CD4-positive, alpha-beta T cell treated with Interleukin-1 beta for 1 hour (primary cell): ENCODE measurements at places on chromosomes 3 and 15.

GRCh38 chr3:112333381-112334317, 693 bp downstream of the CD200 start:
- no peak for DNase-seq

DNA sequence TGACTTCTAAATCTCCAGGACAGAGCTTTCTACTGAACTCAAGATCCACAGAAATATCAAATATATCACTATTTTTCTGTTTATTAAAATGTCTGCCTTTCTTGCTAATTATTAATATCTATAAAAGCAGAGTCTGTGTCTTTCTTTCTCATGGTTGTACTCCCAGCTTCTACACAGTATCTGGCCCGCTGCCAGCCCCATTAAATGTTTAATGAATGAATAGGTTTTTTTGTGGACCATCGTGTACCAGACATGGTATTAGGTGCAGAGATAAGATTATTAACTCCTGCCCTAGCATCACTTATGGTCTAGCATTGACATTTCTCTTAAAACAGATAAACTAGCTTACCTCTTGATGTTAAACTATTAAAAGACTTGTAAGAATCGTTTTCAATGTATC, 111.4 kb upstream of the RBMS3 start:
- DNase-seq = no peak

GRCh38 chr3:163939926-163940325, 1138.4 kb downstream of the SI start:
- DNase-seq = no peak

DNA sequence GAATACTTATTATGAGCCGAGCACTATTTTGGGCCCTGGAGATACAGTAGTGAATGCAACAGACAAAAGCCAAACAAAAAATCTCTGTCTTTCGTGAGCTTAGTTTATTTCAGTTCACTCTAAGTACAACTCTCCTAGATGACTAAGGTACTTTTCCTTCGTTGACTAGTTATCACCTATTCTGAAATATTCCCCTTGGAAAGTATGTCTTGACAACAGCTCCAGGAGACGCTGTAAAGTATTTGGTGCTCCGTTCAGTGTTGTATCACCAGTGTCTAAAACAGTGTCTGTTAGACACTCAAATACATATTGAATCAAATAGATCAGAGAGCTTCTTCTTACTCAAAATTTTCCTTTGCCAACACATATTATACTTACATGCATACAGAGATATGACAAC, 119.6 kb downstream of the TFDP2 start:
- DNase-seq = no peak

GRCh38 chr15:55372701-55373440, 35.3 kb downstream of the CCPG1 start:
- DNase-seq = no peak

GRCh38 chr3:107985496-107985895, 105.3 kb downstream of the CD47 start:
- peak; percentile 58 for DNase-seq

DNA sequence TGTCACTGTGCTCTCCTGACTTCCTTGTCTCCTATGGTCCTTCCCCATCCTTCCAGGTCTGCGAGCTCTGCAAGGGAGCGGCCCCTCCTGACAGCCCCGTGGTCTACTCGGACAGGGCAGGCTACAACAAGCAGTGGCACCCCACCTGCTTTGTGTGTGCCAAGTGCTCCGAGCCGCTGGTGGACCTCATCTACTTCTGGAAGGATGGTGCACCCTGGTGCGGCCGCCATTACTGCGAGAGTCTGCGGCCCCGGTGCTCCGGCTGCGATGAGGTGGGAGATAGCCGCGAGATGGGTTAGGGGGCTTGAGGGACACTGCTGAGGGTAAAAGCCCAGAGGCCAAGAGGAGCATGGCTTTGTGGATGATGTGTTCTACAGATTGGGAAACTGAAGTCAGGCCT, 63.8 kb downstream of the LMCD1 start:
- no peak for DNase-seq

DNA sequence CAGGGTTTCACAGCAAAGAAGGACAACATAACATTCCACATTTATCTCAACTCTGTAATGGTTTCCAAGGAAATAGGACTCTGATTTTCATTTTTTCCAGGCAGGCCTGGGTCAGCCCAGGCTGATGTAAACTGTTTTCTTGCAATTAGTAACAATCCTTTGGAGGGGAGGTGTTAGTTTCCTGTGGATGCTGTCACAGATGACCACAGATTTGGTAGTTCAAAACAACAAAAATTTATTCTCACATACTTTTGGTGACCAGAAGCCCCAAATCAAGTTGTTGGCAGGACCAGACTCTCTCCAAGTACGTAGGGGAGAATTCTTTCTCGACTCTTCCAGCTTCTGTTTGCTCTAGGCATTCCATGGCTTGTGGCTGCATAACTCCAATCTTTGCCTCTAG, 88.0 kb downstream of the EDEM1 start:
- DNase-seq = no peak

GRCh38 chr3:101529816-101530685, 17.0 kb upstream of the SENP7 start:
- no peak for DNase-seq

GRCh38 chr3:126552688-126553283, 5.9 kb downstream of the C3orf22 start:
- no peak for DNase-seq

GRCh38 chr15:29003840-29004233, 118.1 kb downstream of the APBA2 start:
- DNase-seq = no peak

DNA sequence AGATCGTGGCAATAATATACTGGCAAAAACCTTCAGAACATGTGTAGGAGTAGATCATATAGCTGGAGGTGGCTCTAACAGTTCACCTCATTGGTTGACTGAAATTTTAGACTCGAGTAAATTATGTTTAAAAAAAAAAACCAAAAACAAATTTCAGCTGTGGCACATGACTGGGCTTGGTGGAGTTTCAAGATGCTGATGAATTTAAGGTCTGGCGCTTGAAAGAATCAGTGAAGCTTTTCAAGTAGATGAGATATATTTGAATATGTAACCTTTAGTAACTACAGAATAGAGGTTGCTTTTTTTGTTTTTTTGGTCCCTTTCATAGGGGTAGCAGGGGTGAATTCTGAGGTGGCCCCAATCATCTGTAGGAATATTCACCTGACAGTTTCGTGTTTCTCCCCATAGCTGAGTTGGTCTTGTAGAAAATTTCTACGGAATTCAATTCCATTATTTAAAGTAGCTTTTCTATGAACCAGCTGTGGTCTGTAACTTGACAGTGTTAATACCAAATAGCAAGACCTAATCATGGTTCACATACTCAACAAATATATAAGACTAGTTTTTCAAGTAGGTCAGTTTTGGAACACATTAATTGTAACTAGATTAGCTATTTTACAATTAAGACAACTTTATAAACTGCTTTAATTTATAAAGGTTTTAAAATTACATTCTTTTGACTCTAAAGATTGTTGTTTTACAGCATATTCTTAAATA, 65.6 kb downstream of the MAP4 start:
- DNase-seq = no peak

DNA sequence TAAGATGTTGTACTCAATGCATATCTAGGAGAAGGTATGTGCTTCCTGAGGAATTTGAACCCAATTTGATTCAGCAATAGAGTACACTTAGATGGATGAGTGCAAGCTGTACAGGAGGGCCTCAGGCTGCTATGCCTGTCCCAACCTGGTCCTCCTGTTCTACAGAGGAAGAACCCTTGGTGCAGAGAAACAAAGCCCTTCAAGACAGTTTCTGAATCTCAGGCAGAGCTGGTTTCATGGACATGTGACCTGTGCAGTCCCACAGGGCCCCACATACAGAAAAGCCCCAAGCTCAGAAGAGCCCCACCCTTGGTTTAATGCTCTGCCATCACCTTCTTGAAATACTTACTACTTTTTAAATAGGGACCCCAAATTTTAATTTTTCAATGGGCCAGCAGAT, 15.3 kb downstream of the FOXP1 start:
- DNase-seq = peak; percentile 14

DNA sequence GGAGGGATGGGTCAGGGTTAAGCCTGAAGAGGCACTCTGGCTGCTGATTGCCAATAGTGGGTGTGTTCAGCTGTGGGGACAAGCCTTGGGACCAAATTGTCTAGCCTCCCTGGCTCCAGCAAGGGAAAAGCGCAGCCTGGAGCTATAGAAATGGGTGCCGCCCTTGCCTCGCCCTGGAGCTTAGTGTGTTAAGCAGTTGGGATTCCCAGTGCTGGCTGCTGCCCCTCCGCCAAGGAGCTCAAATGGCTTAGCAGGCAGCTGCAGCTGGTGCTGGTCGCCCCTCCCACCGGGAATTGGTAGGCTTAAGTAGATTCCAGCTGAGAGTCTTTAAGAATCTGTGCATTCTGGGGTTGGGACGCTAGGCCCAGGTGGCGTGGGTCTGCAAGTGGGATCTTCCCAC, 662.9 kb upstream of the TBL1XR1 start:
- DNase-seq = no peak

DNA sequence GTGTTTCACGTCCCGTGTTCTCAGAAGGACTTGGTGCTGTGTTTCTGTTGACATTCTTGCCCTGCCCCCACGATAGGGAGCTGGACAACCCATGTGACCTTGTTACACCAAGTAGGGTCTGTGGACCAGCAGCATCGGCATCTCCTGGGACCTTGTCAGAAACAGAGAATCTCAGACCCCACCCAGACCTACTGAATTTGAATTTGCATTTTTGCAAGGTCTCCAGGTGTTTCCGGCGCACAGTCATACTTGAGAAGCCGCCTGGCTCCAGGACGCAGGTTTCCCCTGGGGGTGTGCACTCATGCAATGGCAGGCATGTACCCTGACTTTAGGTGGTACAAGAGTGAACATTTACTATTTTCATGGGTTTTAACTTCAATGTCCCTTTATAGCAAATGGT, 117.9 kb downstream of the TLE3 start:
- no peak for DNase-seq

DNA sequence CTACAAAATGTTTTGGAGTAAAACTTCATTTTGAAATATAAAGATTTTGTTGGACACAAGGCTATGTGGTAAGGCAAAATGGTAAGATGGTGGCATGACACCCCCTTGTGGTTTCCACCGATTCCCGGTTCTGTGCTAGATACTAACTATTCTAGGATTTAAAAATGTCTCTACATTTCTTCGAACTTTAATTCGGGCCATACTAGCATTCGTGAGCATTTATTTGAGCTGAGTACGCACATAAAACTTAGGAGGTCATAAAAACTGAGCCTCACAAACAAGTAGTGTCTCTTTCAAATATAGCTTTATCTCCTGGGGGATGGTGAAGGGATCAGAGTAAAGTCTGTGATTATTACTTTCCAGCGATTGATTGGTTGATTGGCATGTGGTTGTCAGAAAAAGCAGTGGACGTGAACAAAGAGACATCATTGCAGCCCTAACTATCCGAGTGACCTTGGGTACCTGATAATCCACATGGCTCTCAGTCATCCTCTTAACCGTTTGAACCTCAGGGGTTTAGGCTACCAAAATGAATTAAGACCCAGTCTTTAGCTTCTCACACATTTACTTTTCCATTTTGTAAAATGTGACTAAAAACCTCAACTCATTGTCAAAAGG, 1.1 kb upstream of the ZNF639 start:
- peak; percentile 26 for DNase-seq

- DNase-seq = no peak
Measured at GRCh38 chr15:81433462-81433861, 59.4 kb upstream of the TMC3 start.

DNA sequence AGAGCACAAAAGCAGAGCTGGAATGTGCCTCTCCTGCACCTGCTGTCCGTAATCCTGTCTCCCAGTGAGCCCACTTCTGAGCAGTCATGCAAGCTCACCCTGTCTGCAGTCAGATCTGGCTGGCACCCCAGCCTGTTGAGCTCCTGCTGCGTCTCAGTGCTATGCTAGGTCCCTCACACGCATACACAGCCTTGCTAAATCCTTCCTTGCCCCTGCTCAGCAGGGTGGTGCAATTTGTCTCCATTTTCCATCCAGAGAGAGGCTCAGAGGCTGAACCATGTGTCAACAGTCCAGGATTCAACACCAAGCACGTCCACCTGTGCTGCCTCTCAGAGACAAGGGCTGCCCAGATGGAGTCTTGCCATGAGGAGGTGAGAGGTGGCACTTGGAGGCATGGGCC, 11.0 kb downstream of the POMGNT2 start:
- DNase-seq = no peak

DNA sequence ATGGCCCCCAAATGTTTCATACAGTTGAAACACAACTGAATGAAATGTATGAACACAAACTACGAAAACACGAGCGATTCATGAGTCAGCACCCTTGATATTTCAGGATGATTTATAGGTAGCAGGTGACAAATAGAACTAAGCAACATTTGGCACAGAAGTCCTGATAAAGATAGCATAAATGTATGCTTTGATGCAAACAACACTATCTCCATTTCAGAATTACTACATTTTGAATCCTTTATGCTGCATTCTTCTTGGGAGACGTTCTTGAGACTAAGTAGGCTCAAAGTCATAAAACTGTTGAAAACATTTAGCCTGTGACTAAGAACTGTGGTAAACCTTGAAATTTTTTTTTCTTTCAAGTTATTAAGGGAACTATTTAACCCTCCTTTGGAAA, 200.3 kb upstream of the ICE2 start:
- no peak for DNase-seq

DNA sequence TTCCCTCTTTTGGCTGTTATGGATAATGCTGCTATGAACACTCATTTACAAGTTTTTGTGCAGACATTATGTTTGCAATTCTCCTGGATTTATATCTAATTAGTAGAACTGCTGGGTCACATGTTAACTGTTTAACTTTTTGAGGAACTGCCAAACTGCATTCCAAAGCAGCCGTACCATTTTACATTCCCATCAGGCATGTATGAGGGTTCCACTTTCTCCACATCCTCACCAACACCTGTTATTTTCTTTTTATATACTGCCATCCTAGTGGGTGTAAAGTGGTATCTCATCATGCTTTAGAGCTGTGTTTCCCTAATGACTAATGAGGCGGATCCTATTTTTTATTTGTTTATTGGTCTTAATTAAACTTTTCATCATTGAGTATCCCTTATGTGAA, 9.2 kb downstream of the KPNA4 start:
- no peak for DNase-seq

- DNase-seq = no peak
Measured at GRCh38 chr3:122728186-122728585, 47.5 kb downstream of the PARP14 start.

DNA sequence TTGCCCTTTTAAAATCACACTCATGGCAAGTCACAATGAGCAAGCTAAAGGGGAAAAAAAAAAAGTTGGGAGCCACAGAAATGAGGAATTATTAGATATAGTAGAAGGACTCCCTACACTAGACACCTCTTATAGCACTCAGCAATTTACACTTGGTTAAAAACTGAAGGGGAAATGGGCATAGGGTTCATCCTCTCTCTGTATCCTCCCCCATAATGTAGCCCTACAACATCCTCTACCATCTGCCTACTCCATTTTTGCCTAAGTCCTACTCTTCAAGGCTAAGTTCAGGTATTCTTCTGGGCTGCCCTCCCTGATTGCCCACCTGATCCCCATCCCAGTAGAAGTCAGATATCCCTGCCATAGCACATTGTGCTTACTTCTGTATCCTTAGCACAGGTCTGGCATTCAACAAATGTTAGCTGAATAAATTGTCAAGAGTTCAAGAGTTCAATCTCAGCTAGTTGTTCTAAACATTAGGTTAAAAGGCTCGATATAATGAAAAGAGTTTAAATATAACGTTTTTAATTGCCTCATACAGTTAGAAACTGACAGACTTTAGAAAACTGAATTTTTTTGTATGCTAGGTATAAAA, 14.5 kb downstream of the SETD2 start:
- no peak for DNase-seq
